ENCODE measurements at places on chromosomes 12 and 14.

- DNase-seq = no peak
Observed at GRCh38 chr12:64160021-64160710, 61.9 kb downstream of the KICS2 start.

DNA sequence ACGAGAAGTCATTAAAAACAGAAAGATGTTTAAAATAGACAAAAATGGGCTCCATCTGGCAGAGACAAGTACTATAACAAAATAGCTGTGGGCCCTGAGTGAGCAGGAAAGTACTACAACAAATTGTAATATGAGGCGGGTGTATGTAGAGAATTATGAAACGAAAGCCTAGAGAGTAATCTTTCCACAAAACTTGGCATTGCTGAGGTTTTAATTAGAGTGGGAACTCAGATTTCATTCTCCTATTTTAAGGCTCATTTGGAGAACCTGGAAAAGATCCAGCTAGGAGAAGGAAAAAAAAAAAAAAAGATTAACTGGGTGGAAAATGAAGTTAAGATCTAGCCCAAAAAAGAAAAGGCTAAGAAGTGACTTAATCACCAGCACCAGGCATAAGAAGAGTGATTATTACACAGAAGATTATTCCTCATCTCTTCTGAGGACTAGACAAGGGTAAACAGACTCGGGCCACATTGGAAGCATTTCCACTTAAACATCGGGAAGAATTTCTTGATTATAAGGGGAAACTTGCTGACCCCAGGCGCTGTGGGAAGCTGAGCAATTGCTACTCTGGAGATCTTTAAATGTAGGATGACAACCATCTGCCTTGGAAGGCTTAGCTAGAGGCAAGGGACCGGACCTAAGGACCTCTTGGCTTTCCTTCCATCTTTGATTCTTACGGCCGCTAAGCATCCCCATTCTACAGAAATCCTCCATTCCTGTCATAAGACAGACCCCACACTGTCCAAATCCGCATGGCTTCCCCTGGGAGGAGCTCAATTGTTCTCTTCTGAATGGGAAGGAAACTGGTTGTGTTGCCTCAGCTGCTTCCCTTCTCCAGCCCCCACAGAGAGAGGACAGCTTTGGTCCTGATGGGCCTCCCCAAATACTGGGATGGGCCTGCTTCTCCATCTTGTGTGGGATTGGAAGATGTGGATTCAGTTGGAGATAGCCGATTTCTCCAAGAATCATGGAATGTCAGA lies 40.6 kb downstream of the IGF1 start:
- DNase-seq = no peak

GRCh38 chr12:53729644-53730043 lies 2.4 kb upstream of the CALCOCO1 start:
- no peak for DNase-seq

DNA sequence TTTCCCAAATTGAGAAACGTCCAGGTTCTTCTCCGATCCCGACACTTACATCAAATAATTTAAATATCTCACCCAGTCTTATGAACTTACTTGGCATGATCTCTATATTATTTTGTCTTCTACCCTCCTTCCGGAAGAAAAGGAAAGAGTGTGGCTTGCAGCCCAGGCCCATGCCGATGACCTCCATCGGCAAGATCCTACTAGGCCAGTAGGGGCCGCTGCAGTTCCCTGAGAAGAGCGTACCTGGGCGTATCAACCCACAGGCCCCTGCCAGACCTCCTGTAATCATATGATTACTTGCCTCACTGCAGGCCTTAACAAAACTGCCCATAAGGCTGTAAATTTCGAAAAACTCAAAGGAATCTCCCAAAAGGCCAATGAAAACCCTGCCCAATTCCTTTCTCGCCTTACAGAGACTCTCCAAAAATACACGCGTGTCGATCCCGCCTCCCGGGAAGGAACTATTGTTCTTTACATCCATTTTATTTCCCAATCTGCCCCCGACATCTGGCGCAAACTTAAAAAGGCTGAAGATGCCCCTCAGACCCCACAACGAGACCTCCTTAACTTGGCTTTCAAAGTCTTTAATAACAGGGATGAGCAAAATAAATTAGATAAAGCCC lies 69.6 kb downstream of the MOK start:
- peak; percentile 9 for DNase-seq

- peak; percentile 33 for DNase-seq
Observed at GRCh38 chr12:76037130-76038103, 5.8 kb upstream of the PHLDA1 start.

- no peak for DNase-seq
Observed at GRCh38 chr14:24784981-24785380, 151.0 kb upstream of the GZMB start.

DNA sequence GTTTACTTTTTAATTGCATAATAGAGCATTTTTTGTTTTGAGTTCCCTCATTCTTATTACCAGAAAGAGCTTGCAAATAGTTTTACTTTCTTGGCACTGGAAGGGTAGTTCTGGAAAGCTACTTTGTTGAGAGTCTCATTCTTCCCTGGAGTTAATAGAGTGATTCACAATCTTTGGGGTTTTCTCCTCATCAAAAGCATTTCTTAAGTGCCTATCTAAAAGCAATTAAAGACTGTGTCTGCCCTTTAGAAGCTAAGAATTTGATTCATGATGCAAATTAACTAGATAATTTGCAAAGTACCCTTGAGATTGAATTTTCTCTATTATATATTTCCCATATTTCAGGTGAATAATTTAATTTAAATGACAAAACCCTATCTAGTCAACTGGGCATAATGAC lies 8.1 kb upstream of the BMAL2 start:
- no peak for DNase-seq

- DNase-seq = no peak
Observed at GRCh38 chr14:49280566-49280965, 305.6 kb downstream of the RPS29 start.

DNA sequence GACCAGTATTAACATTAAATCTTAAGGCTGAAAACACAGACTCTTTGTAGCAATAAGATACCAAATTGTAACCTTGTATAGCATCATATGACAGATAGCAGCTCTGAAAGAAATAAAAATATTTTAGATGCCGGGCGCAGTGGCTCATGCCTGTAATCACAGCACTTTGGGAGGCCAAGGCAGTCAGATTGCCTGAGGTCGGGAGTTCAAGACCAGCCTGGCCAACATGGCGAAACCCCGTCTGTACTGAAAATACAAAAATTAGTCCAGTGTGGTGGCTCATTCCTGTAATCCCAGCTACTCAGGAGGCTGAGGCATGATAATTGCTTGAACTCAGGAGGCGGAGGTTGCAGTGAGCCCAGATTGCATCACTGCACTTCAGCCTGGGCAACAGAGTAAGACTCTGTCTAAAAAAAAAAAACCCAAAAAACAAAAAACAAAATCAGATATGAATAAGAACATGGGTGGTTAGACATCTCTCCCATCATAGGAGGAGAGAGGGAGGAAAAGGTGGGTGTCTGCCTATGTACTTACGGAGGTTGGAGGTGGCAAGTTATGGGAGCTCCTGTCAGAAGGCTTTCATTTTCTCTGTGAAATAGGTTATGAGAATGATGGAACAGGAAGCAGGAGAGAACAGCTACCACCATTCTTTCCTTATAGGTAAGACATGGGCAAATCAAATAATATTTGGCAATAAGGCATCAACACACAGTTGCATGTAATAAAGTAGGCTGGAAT lies 7.6 kb upstream of the HEBP1 start:
- no peak for DNase-seq

DNA sequence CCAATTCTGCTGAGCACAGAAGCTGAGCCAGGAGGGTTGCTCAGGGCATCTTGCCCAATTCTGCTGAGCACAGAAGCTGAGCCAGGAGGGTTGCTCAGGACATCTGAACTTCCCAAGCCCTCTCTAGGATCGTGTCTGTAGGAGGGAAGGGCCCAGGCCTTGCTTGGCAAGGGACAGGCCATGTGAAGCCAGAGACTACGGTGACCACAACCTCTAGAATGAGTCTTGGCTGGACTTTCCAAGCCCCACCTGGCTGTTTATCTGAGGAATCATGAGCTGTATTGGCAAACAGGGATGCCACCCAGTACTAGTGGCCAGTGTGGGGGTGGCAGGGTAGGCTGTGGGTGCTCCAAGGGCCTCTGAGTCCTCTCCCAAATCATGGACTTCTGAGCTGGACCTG lies 7.7 kb upstream of the SERPINA6 start:
- DNase-seq = no peak

- no peak for DNase-seq
Observed at GRCh38 chr14:105065280-105066228, at the start of gene GPR132. GPR132 (minus strand) TSS chr14:105065430; CDS start chr14:105055420, 10,010 bp downstream.

DNA sequence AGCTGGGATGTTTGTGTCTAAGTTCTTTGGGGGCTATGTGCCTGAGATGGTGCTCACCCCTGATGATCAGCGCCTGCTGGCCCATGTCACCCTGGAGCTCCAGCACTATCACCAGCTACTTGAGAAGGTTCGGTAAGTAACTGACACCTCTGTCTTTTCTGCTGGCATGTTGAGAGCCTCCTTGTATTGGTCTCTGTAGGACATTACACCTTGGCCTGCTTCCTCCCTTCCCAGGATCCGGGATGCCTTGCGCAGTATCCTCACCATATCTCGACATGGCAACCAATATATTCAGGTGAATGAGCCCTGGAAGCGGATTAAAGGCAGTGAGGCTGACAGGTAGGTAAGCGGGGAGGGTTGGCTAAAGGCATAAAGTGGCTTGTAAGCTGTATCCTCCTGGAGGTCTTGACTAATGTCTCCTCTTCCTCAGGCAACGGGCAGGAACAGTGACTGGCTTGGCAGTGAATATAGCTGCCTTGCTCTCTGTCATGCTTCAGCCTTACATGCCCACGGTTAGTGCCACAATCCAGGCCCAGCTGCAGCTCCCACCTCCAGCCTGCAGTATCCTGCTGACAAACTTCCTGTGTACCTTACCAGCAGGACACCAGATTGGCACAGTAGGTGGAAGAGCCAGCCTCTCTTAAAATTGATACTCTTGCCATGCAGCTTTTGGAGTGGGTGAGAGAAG lies 5.5 kb downstream of the DDIT3 start:
- DNase-seq = no peak

- DNase-seq = no peak
Observed at GRCh38 chr14:91058042-91058581, 2.3 kb downstream of the RPS6KA5 start.

GRCh38 chr14:72847721-72848120 lies 46.2 kb downstream of the DPF3 start:
- DNase-seq = no peak

DNA sequence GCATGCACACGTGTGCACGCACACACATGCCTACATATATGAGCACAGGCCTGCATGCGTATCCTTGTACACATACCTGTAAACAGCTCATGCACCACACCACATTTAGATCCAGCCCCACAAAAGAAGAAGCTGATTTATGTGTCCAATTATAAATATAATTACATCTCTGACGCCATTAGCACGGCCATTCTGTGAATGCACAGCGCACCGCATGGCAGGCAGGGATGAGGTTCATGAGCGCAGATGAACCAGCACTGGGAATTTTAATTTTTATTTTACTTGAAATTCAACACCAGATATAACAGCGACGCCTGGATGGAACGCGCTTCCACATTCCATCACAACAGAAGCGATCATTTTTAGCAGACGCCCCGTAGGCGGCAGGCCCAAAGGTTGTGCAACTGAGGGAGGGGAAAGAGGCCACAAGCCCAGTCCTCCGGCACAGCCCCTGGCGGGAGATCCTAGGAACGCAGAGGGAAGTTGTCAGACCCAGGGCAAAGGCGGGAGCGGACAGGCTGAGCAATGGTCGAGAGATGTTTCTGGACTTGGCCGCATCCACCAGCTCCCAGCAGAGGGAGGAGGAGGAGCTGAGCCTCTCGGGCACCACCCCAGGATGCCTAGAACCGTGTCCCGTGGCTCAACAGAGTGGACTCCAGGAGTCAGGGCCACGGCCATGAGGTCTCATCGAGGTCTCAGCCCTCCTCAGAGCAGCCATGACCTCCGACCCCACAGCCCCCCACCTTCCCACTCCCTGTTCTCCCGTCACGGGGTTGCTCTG lies 37.9 kb upstream of the GALNT9 start:
- DNase-seq = no peak

DNA sequence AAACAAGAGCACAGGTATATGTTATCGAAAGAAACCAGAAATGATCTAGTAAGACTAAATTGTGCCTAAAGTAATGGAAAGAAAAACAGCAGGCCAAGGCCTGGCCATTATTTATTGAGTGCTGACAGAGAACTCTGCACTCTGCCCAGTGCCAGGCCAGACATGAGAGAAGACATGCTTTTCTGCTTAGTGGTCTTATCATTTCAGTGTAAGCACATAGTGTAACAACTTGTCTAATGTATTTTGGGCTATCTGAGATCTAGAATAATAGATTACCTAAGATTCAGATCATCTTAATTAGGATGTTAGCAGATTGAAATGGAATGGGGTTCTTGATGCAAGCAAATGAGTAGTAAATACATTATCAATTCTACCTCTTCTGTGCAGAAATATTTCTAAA lies 278.3 kb downstream of the AKAP6 start:
- DNase-seq = no peak

DNA sequence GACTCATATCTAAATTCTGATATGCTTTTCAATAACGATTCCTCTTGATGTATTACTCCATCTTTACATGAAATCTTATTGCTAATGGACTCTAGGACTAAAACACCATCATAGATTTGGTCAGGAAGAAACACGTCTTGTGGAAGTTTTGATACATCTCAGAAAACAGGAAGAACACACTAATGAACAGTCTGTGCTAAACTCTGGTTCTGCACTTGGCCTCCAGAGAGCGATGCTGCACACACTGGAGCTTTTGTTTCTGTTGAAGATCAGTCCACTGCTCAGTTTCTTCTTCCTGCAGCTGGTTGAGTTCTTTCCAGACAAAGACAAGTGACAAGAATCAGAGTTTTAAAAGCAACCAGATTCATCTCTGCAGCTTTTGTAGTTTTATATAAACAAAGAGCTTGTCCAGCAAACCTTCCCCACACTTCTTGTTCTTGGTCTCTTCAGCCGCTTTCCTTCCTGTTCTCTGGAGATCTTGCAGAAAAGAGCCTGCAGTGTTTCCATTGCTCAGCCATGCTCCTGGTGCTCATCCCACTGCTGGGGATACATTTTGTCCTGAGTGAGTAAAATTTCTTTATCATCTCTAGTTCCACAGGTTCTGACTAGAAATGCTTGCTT lies 229.1 kb upstream of the OR4E1 start:
- no peak for DNase-seq

GRCh38 chr12:97471194-97471593 lies 8.6 kb downstream of the RMST start:
- no peak for DNase-seq

DNA sequence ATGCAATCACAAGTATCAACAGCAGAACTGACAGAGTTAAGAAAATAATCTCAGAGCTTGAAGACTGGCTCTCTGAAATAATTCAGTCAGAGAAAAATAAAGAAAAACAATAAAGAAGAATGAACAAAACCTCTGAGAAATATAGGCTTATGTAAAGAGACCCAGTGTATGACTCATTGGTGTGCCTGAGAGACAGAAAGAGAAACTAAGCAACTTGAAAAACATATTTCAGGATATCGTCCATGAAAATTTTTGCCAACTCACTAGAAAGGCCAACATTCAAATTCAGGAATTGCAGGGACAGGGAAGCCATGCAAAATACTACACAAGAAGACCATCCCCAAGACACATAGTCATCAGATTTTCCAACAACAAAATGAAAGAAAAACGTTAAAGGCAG lies 56.2 kb downstream of the APOBEC1 start:
- DNase-seq = no peak
